ENCODE measurements at places on chromosomes 6 and 20.

- no peak for DNase-seq
Measured at GRCh38 chr6:108557494-108558371, 3.0 kb upstream of the FOXO3 start.

DNA sequence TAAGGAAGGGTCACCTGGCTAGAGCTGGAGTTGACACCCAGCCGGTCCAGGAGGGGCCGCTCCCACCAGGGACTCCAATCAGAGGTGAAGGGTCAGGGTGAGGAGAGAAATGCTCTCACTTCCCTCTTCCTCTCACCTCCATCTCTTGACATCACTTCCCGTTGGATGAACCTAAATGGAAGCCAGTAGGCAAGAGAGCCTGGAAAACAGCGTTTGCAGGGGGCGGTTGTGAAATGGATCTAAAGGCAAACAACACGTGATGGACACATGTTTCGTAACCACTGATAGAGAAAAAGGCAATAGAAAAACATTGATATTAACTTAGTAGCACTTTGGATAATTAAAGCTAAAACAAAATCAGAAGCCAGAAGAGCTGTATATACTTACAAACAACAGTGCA, 105.6 kb upstream of the FOXA2 start:
- DNase-seq = no peak

DNA sequence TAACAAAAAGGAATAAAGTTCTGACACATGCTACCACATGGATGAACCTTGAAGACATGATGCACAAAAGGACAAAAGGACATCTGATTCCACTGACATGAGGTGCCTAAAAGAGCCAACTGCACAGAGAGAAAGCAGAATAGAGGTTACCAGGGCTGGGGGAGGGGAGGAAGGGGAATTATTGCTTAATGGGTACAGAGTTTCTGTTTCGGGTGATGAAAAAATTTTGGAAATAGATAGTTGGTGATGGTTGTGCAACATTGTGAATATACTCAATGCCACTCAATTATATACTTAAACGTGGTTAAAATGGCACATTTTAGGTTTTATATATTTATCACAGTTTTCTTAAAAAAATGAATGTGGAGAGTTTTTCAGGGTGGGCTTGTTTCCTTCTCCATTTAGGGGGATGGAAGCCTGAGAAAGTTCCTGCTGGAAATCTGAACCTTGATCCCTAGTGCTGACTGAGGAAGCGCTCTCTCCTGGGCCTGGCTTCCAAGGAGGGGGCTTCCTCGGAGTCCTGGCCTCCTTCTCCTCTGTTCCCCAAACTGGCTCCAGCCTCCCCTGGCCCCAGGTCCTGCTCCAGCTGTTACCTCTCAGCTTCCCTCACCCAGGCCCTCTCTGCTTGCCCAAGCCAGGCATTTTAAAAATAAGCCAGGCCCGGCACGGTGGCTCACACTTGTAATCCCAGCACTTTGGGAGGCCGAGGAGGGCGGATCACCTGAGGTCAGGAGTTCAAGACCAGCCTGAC, 79.2 kb downstream of the NOL4L start:
- DNase-seq = no peak

DNA sequence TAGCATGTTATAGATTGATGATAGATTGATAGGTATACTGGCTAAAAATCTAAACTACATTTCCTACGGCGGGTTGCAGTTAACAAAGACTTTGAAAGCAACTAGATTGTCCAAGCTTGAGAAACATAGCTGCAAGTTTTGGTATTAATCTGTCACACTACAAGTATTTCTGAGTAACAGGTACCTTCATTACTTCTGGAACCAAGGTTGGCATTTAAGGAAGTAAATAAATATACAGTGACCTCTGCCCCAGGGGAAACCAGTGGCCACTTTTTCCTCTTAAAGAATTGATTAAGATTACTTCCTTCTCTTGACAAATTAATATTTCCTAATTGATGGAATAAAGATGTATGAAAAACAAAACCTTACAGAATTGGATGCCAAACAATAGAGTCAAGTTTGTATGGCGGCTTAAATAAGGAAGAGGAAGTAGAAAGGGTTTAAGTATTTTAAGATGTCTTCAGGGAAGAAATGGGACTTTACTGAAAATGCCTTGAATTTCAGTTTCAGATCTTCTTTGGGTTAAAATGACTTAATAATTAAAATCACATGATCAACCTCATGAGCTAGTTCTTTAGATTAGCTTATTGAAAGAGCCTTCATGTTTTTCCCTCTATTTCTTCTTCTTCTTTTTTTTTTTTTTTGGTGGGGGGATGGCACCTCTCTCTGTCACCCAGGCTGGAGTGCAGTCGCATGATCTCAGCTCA, 132.8 kb downstream of the DOK5 start:
- no peak for DNase-seq

GRCh38 chr20:9262653-9263194, 193.8 kb downstream of the PLCB4 start:
- DNase-seq = peak; percentile 2

DNA sequence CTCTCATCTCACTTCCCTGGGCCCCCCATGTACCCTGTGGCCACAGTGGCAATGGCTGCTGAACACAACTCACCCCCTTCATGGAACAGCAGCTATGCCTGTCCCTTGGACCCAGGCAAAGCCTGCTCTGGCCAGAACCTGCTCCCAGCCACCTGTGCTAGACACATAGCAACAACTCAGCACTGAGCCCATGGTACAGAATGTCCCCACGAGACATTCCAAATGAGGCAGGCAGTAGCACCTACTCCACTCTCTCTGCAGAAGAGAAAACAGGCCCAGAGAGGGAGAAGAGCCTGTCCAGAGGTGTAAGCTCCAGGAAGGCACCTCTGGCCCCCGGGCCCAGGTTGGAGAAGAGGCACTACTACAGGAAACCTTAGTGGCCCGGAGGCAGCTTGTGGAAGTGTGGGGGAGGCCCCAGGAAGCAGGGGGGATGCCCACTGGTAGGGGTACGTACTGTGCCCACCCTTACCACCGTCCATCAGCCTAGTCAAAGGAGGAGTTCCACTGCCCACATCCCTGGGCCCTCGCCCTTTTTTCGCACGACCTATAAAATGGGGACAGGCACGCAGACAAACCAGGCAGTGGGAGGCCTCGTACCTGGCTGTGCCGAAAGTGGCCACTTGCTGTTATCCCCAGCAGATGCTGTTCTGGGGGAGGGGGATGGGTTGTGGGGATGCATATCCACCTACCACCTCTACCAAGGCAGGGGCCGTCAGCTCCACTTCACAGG, 97.2 kb downstream of the ASXL1 start:
- no peak for DNase-seq

DNA sequence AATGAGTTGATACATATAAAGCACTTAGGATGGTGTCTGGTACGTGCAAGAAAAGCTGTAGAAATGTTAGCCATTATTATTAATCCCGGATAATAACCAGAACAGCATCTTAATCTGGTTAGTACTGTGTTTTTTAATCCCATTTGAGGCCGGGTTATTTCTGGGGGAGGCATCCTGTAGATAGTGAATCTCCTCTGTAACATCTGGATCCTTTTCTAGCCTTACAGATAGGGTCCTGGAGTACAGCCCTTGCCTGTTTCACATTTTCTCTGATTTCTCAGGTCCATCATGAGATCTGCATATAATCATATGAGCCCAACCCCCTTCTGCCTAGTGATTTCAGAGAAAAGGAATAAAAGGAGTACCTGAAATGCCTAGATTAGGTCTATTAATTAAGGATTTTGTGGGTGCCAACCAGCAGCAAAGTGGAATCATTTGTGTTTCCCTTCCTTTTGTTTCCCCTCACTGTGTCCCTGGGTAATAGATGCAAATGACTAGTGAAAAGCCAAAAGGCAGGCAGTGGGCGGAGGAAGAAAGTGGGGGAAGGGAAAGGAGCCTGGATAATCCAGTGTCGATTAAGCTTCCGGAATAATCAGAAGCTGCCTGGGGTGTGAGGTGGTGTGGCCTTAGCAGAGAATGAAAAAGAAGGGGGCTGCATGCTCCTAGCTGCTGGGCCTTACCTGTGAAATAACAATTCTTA, 88.9 kb downstream of the SOBP start:
- DNase-seq = no peak

DNA sequence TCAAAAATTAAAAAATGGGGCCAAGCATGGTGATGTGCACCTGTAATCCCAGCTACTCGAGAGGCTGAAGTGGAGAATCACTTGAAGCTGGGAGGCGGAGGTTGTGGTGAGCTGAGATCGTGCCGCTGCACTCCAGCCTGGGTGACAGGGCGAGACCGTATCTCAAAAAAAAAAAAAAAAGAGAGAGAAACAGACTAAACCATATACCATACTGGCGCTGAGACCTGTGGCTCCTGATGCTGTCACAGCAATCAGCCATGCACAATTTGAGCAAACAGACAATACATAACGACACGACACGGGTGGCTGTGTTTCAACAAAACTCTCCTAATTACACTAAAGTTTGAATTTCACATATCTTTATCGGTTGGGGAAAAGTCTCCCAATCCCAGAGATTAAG, 14.9 kb upstream of the CBFA2T2 start:
- no peak for DNase-seq

DNA sequence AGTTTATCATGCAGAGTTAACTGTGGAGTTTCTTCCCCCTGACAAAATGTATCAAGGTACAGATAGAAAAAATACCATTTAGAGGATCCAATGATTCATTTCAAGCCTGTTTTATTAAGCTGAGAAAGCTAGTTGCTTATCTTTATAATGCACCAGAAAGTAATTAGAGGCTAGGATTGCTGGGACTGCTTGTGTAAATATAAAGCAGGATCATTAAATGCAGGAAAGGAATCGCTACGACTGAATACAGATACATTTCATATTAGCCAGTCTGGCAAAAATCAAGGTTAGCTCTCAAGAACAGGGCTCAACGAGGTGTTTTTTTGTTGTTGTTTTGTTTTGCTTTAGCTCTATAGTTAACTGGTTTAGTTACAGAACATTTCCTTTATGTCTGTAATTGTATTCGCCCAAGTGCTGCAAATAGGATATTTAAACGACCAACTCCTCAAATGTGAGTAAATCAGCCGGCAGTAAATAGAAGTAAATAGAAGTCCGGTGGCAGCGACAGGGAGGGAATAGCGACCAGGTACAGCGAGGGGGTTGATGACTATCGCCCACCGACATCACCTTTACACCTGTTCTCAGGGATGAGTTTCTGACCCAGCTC, 748 bp downstream of the UBE2J1 start:
- peak; percentile 77 for DNase-seq

GRCh38 chr6:161482517-161482858, 208.6 kb upstream of the AGPAT4 start:
- DNase-seq = no peak

- DNase-seq = no peak
Measured at GRCh38 chr20:18164356-18164755, 26.7 kb downstream of the KAT14 start.

GRCh38 chr6:39169448-39170344, 54.7 kb upstream of the SAYSD1 start:
- no peak for DNase-seq

DNA sequence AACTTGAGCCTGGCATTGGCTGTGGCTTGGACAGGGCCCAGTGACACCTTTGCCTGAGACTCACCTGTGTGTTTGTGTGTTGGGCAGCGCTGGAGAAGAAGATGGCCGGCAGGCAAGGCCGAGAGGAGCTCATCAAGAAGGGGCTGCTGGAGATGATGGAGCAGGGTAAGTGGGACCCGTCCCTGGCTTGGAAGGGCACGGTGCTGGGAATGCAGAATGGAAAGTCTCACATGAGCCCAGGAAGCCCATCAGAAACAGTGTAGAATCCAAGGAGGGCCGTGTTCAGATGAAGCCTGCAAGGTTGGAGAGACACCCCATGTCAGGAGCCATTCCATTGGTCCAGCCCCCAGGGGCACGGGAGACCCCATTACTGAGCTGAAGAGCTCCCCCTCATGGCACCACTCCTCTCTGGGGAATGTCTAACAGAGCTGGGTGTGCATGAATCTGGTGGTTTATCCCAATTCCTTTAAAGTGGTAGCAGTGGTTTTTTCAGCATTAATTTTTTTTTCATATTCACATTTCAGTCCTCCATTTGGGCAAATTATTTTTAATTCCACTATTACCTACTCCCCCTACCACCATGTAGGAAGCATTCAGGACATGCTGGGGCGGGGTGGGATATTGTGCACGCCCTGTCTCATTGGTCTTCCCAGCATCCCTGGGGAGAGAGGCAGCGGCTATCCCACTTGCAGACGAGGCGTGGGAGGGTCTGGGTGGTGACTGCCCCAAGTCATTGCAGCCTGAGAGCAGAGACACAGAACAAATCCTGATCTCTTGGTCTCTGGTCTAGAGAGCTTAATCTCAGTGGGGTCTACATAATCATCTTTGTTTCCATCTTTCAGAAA, 143.6 kb downstream of the PHACTR3 start:
- DNase-seq = no peak

- no peak for DNase-seq
Measured at GRCh38 chr20:49306903-49307620, 29.2 kb upstream of the ZNFX1 start.

DNA sequence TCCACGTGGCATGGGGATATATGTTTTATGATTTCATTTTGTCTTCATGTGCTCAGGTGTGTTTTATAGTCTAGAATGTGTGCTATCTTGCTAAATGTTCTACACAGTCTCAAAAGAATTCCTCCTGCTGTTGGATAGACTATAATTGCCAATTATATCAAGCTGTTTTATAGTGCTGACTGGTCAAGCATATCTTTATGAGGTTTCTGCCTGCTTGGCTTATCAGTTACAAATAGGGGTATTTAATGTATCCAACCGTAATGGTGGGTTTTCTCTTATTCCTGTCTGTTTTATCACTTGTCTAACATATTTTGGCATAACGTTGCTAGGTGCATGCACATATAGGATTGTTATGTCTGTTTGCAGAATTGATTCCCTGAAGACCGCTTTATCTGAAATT, 201.3 kb downstream of the EYS start:
- peak; percentile 49 for DNase-seq

GRCh38 chr6:25556516-25556915, 95.5 kb upstream of the SCGN start:
- peak; percentile 95 for DNase-seq

- no peak for DNase-seq
Measured at GRCh38 chr6:33724102-33725023, 12.9 kb upstream of the UQCC2 start.

DNA sequence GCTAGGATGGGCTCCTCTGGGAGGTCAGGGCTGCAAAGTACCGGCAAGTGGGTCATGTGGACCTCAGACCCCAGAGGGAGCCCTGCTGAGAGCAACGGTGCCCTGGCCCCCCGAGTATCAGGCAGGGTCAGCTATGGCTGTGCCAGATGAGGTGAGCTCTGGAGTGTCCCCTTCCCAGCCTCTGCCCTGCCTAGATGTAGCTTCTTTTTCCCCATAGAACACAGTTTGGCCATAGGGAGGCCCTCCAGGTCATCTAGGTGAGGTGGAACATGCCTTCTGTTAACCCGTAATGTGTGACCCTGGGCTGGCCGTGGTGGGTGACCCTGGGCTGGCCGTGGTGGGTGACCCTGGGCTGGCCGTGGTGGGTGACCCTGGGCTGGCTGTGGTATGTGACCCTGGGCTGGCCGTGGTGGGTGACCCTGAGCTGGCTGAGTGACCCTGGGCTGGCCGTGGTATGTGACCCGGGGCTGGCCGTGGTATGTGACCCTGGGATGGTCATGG, 21.2 kb upstream of the PCMTD2 start:
- no peak for DNase-seq

DNA sequence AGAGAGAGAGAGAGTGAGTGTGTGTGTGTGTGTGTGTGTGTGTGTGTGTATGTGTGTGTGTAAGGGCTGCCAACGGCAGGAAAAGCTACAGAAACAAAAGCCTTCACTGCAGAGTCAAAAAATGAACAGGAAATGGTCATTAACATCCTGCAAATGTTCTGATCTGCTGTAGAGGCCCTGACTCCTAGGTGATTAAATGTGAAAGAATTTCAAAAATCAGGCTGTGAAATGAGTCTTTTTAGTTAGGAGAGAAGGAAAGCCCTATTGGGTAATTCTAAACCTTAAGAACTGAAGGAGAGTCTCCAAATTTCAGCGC, 166.5 kb upstream of the MYLIP start:
- no peak for DNase-seq

- peak; percentile 18 for DNase-seq
Measured at GRCh38 chr6:11294228-11294627, 61.8 kb upstream of the NEDD9 start.
